AG04450 (cell line): ENCODE measurements at places on chromosomes 5 and 9.

DNA sequence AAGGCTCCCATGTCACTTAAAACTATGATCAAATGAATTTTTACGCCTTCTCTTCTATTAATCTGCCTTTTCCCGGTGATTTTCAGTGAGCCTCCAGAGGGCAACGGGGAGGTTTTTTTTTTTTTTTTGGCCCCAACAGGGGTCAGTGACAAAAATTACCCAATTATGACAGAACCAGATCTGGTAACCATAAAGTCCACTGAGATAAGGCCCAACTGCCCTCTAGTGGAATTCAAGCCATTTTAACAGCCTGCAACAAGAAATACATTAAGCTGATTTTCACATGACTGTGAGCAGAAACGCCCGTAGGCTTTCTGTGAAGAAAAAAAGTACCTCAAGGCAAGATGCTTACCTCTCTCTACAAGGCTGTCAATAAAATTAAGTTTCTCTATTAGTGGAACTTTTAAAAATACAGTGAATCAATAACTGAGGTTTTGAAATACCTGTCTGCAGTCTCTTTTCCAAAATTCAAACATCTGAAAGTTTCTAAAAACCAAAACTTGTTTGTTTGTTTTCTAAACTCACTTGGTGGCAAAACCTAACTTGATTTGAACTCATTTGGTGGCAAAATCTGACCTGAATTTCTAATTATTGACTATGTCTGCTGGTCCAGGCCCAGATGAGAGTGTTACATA is 49.7 kb upstream of the FST start:
- DNase-seq = no peak

DNA sequence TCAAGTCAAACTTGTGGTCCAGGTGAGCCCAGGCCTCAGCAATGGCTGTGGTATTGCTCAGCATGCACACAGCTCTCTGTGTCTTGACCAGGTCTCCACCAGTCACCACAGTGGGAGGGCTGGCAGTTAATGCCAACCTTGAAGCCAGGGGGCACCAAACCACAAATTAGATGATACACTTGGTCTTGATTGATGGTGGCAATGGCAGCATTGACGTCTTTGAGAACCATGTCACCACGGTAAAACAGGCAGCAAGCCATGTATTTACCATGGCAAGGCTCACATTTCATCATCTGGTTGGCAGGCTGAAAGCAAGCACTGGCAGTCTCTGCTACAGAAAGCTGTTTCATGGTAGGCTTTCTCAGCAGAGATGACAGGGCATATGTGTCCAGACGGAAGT is 40.0 kb downstream of the NIM1K start:
- DNase-seq = no peak

DNA sequence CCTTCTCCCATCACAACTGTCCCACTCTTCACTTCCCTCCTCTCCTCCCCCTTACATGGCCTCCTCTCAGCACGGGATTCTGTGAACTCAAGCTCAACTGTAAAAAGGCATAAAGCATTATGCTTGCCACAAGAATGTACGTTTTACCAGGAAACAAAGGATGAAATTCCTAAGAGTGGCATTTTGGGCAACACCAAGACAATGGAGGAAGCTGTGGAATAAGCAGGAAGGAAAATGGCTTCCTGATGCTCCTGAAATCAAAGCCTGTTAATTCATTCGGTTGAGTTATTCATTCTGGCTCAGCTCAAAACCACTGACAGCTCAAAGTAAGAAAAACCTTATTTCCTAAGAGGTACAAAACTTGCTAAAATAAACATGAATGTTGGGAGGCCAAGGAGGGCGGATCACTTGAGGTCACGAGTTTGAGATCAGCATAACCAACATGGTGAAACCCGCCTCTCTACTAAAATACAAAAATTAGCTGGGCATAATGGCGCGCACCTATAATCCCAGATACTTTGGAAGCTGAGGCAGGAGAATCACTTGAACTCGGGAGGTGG is 40.8 kb upstream of the DMRT1 start:
- no peak for DNase-seq

DNA sequence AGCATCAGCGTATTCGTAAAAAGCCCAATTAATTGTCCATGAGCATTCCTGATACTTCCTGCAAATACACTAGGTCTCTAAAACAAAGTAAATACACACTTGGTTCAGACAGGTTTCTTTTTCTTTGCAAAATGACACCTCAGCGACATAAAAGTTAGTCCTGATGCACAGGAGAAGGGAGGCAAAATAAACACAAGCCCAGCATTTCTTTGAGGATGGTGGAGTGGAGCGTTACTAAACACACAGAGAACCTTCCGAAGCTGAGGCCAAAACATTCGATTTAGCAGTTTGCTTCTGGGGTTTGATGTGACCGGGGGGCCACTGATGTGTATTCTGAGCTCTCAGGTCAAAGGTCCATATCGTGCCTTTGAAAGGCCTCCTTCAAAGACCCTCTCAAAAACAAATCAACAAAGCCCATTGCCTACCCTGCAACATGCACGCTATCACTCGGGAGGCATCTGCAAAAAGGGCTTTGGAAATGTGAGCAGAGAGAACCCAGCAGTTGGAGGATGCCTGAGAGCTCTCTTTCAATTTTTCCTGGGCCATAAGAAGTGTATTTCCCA is 268.4 kb upstream of the PANK3 start:
- no peak for DNase-seq

- no peak for DNase-seq
These were observed 299.1 kb downstream of the DMAC1 start for GRCh38 chr9:7500521-7500920.

GRCh38 chr9:131585375-131585774 is 40.1 kb downstream of the PRRT1B start:
- DNase-seq = no peak

GRCh38 chr5:180136630-180137381 is 65.2 kb upstream of the RNF130 start:
- no peak for DNase-seq

DNA sequence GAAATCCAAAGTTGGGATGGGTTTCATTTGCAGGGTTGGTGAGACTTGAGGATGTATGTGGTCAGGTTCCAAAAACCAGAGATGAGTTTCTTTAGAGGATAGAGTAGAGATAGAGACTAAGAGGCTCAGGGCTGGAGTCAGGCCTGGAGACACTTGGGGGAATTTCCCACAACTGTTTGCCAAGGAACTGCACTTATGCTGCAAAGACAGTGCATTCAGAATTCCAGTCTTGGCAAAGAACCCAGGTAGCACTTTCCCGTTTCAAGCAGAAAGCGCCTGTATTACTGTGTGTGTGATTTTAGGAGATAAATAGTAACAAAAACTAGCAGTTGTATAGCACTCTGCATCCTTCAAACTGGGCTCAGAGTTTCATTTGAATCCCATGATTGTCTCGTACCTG is 55.4 kb downstream of the SNCAIP start:
- no peak for DNase-seq

DNA sequence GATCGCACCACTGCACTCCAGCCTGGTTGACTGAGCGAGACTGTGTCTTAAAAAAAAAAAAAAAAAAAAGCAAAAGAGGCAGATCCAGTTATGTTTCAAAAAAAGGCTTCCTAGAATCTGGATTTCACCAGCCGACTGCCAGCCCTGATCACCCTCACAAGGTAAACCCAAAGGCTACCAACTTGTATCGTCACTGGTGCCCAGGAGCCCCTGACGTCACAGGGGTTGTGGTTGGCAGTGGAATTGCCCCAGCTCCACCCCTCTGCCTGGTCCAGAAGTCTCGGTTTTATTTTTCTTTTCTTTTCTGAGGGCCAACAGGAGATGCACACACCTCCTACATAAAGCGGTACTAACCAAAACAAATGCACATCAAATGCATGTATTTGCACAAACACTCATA is 6.0 kb upstream of the LMX1B start:
- DNase-seq = no peak

DNA sequence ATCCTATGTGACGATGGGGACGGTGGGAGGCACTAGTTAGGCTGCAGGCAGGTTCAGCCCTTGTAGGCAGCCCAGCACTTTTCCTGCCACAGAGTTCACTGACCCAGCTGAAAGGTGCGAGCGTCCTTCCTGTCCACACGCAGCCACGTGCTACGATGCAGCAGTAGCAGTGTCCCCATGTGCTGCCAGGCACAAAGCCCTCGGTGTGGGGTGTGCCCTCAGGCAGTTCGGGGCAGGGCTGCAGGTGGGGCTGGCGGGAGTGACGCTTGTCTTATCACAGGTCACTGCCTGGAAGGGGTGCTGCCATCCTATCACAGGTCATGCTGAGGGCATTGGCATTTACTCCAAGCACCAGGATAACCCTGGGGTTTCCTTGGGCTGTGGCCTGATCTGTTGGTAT is 46.8 kb upstream of the CLPTM1L start:
- DNase-seq = no peak

DNA sequence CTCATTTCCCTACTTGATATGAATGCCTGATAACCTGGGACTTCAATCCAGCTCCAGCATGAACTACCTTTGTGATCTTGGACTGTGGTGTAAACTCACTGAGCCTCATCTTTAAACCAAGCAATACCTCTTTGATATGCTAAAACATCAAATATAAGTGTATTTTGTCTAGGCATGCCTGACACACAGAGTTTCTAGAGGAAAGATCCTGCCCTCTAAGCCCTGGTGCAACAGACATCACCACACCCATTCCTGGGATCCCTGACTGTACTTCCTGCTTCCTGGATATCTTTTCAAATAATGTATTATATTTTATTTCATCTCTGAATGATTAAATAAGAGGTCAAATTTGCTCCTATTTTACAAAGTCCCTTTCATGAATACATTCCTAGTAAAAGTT is 55.8 kb downstream of the ANXA2R start:
- no peak for DNase-seq

GRCh38 chr5:138351517-138351916 is 968 bp upstream of the KDM3B start:
- DNase-seq = no peak

GRCh38 chr5:38051711-38052511 is 206.4 kb upstream of the EGFLAM start:
- no peak for DNase-seq

DNA sequence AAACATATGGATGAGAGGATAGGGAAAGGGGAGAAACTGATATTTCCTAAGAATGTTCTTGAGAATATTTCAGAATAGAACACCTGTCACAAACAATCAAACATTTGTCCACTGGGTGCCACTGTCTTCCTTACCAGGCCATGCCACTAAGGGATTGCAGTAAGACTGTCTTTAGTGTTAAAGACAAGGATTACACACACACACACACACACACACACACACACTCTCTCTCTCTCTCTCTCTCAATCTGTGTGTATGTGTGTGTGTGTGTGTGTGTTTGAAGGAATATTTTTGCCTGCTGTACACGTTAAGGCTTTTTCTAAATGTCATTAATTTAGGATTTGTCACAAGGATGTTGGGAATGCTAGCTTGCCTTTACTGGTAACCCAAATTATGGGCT is 54.4 kb downstream of the CCDC192 start:
- no peak for DNase-seq

DNA sequence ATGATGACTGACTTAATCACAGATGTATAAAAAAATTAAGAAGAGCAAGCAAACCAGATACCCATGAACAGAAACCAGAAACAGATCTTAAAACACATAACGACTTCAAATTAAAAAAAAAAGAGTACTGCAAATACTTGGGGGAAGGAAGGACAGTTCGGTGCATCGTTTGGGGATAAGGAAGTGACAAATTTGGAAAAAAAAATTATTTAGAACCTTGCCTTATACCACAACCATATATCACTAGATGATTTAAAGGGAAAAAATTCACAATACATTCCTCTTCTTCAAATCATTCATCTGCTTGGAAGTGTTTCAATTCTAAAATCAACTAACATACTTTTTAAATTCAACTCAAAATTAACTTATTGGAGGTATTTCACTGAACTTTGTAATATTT is 1038.6 kb upstream of the DMAC1 start:
- no peak for DNase-seq

- DNase-seq = no peak
These were observed 20.8 kb downstream of the RXRA start for GRCh38 chr9:134346840-134347583.
